NCI-H524 treated with DMSO at 0.1 percent for 48 hours (cell line): ENCODE measurements at places on chromosomes 4 and X.
A peak's percentile ranks its signal among the peaks of the same experiment; 100 is the strongest.

DNA sequence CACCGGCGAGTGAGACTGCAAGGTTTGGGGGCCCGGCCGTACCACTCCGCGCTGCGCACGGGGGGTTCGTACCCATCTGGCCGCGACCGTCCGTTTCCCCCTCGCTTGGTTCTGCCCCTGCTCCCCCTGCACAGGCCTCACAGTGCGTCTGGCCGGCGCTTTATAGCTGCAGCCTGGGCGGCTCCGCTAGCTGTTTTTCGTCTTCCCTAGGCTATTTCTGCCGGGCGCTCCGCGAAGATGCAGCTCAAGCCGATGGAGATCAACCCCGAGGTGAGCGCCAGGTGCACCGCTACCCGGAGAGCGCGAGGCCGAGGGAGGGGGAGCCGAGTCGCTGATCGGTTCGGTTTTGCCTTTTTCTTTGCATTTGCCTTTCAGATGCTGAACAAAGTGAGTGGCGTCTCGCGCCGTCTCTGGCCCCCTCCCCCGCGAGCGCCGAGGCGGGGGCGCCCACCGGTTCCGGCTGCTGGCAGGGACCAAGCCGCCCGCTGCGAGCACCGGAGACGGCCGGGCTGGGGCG is at the start of gene UCHL1:
UCHL1 (plus strand) TSS at position 189 of the 517 bp plus-strand sequence; CDS start at position 238, 49 bp downstream.
- DNase-seq = peak; percentile 88

GRCh38 chrX:16838202-16839066 is 31.7 kb downstream of the RBBP7 start:
- DNase-seq = no peak

- no peak for DNase-seq
Measured at GRCh38 chr4:86896596-86896995, 4.4 kb upstream of the C4orf36 start.

DNA sequence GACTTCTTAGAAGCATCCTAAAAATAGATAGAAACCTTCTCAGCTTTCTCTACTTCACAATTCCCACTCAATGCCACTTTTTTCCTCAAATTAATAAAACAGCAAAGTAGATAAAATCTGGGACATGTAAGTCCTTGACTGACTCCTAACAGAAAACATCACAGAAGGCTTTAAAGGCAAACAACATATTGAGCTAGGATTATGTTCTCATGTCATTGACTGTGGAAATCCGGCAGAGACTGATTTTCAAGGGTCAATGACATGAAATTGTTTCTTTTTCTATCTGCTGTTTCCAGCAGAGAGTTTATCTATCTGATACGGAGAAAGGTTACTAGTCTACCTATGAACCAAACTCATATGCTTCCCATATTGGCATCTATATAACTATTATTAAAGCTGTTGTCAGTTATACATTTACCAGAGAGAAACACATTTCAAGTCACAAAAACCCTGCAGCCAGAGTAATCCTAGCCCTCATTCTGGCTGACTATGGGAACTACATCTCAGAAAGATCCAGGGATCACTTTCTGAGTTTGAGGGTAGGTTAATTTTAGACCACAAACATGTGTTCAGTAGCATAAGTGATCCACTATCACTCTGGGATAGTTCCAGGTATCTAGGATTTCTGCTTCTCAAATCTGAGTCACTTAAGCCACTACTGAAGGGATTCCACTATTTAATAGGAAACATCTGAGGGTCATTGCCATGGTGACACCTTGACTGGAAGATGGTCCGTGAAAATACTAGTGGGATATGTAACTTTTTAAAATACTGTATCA is 147.6 kb downstream of the PPP3CA start:
- no peak for DNase-seq

GRCh38 chrX:50447535-50447934 is 23.1 kb downstream of the DGKK start:
- no peak for DNase-seq

DNA sequence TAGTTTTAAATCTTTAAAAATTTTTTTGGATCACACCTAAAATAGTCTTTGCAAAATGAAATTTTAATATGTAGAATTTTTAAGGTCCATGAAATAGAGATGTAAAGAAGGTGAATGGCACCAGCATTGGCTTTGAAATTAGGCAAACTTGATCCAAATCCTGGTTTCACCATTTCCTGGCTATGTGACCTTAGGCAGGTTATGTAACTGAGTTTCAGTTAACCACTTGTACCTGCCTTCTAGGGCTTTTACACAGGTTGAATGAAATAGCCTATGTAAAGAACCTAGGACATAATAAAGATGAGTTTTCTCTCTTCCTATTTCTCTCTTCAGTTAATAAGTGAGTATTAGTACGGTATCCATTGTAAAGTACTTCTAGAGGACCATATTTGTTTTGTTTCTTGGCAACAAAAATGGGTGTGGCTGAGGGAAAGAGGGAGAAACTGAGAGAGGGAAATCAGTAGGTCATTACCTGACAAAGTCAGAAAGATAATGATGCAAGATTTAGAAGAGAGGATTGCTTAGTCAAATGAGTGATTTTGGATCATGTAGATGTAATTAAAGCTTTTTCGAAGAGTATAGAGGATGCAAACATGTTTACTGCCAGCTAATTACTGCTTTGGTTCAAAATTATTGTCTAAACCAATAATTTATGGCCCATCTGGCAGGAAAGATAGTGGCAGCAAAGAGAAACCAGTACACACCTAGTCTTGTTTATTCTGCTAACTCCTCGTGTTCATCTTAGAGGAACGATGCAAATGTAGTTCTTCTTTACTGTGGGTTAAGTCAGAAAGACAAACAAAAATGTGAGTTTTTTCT is 81.9 kb downstream of the PDLIM5 start:
- no peak for DNase-seq

DNA sequence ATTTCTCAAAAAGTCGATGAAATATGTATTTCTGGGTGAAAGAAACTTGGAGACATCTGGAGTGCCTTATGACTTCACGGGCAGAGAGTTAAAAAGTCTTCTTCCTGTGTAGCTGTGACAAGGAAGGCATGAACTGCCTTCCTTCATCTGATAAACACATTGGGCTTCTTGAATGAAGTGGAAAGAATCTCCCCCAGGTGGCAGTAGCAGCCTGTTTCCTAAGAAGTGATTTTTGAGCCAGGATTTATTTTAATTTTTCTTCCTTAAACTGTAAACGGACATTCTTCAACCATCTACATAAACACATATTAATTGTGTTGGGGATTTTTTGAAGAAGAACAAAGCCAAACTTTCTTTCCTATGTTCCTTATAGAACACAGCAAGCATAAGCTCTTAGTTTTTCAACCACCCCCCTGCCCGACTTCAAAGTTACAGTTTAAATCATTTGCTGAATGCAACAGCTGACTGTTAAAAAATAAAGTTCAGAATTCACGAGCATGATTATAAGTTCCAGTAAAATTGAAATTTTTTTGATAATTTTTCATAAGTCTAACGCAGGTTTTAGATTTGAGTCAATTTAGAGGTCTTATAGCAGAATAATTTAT is 980 bp upstream of the GIMD1 start:
- DNase-seq = no peak

- no peak for DNase-seq
Measured at GRCh38 chr4:122099896-122100295, 52.2 kb upstream of the BLTP1 start.

- no peak for DNase-seq
Measured at GRCh38 chrX:150582338-150582948, 14.0 kb downstream of the MTM1 start.

DNA sequence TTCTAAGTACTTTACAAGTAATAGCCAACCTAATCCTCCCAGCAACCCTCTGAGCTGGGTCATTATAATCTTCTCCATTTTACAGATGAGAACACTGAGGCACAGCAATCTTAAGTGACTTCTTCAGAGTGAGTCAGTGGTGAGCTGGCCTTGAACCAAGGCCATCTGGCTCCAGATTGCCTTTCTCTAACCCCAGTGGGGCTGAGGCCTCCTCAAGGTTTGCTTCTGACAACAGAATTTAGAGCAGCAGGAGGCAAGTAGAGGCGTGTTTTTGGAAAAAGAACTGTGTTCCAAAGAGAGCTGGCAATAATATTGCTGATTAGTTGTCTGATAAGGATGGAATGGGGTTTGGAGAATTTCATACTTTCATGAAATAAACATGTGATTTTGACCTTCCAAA is 41.2 kb downstream of the PIR start:
- no peak for DNase-seq

- DNase-seq = no peak
Measured at GRCh38 chrX:53319614-53320542, 38.5 kb upstream of the IQSEC2 start.

DNA sequence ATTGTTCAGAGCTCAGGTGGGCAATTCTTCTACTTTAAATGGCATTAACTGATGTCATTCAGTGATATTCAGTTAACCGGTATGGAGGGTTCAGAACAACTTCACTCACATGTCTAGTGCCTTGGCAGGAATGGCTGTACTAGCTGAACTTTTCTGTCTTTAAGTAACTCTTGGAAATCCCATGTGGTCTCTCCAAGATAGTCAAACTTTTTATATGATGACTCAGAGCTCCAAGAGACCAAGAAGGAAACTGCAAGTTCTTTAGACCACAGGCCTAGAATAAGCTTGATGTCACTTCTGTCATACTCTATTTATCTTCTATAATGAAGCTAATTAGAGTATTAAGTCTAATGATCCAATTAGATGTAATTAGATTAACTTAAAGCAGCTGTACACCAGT is 24.9 kb downstream of the LHFPL1 start:
- DNase-seq = no peak

GRCh38 chr4:80005863-80006262 is 67.2 kb downstream of the ANTXR2 start:
- DNase-seq = no peak

DNA sequence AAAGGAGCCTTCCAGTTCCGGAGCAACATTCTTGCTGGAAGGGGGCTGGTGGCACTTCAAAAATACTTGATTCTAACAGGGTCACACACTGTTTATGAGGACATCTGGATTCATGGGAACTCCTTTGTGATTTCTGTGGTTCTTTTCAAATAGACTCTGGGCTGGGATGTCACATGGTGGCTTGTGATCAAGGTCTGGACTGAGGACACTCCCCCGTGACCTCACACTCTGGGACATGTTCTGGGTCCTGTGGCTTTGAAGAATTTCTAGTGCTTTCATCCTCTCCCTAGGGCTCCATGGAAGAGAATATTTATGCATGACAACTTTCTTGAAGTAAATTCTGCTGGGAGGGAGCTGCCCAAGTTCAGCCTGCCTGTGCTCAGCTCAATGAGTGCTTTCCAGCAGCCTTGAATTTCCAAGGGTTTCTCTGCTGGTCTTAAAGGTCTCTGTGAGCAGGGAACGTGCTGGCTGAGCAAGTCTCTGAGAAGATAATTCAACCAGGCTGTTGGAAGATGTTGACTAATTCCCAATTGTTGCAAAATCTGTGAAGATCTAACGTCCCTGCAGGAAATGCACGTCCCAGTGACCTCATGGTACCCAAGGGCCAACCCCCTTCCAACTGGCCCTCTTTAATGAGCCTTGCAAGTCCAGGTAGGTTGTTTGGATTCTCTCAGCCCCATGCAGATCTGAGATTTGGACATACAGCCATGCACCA is 36.3 kb downstream of the GPR143 start:
- no peak for DNase-seq

GRCh38 chr4:169619518-169619957 is 840 bp upstream of the CLCN3 start:
- DNase-seq = no peak
